ENCODE measurements at places on chromosomes 3 and 15. TPM values are rescaled to one million over a fixed set of nuclear protein-coding genes. Genes with fewer than 3 reads are reported as not detected.

Gene SCAANT1
- total RNA-seq: not detected

Gene SLC9C1
- 0.94 TPM for total RNA-seq

Gene VPS33B
- 8.7 TPM for total RNA-seq

Gene DUOXA2
- 0.05 TPM for total RNA-seq

Gene STIMATE
- total RNA-seq: 9.2 TPM

Gene TMA7
- total RNA-seq: 660 TPM

Gene RTP1
- total RNA-seq: 0.05 TPM

Gene THRB
- total RNA-seq: 2.2 TPM

- peak overlapping the region; percentile 79 for H3K27ac ChIP-seq
- no peaks in the 10 kb centered on the region for H3K36me3 ChIP-seq
- H3K4me1 ChIP-seq: peaks cover 48% of the 10 kb centered on the region
- peak overlapping the region; percentile 8 for H3K4me3 ChIP-seq
These were observed 101.2 kb upstream of the ETV5 start for GRCh38 chr3:186209810-186210752.

DNA sequence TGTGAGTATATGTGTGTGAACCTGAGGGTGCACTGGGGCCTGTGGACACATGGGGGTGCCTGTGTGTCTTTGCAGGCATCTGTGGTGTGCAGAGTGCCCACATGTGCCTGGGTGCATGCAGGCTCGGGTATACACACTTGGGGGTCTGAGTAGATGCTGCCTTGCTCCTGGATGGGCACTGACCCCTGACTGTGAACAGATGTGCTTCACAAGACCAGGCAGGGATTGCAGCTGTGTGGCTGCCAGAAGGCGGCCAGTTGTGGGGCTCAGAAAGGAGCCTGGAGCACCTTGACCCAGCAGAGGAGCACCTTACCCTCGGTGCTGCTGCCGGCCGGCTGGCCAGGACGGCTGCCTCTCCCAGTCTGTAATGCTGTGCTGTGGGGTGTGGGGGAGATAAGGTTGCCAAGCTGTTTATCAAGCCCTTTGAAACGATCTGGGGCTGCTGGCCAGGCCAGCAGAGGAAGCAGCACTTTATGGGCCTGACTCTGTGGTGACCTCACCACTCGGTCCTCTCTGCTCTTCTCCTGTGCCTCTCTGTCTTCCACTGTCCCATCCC, 55.5 kb upstream of the MRPS22 start:
- H3K4me3 ChIP-seq: no peak overlapping the region
- no peaks in the 10 kb centered on the region for H3K36me3 ChIP-seq
- H3K27me3 ChIP-seq: no peaks in the 10 kb centered on the region
- no peak for DNase-seq

- H3K27ac ChIP-seq: no peak overlapping the region
- DNase-seq: no peak
- H3K4me1 ChIP-seq: no peaks in the 10 kb centered on the region
- no peaks in the 10 kb centered on the region for H3K36me3 ChIP-seq
These were observed 8.6 kb downstream of the AQP9 start for GRCh38 chr15:58146749-58147148.

DNA sequence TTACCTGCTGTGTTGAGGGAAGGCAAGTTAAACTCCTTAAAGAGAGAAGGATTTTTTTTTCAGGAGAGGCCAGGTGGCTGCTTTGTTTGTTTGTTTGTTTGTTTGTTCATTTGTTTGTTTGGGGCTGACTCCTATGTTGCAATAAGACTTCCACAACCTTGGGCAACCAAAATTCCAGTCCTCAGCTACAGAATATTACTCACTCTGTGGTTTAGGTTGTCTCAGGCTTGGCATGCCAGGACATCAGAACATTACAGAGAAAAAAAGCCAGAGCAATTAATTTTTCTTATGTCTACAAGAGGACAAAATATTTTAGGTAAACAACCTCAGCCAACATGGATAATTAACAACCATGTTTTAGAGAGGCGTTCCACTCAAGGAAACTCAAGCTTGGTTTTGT, 156.7 kb upstream of the ATP11B start:
- H3K27me3 ChIP-seq: no peaks in the 10 kb centered on the region
- no peaks in the 10 kb centered on the region for H3K4me1 ChIP-seq
- H3K4me3 ChIP-seq: no peak overlapping the region
- no peak overlapping the region for H3K27ac ChIP-seq
- no peak for DNase-seq
- no peaks in the 10 kb centered on the region for H3K36me3 ChIP-seq

DNA sequence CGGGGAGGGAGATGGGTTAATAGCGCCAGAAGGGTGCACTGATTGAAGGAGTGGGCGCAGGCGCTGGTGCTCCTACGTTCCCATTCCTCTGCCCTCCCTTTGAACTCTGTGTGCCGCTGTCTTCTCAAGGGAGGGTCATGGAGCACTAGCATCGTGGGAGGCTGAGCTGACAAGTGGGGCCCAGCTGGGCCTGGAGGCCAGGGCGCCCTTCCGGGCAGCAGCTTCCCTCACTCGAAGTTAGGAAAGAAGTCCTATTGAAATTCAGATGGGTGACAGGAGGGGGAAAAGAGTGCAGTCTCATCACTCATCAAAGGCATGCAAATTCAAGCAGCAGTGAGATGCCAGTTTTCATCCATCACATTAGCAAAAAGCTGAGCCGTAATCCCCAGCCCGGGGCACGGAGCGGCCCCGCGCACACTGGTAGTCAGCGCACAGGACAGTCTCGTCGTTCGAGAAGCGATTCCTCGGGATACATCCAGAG, 128.2 kb downstream of the LRRK1 start:
- H3K4me3 ChIP-seq: no peak overlapping the region
- no peaks in the 10 kb centered on the region for H3K4me1 ChIP-seq
- no peaks in the 10 kb centered on the region for H3K27me3 ChIP-seq
- DNase-seq: no peak
- no peak overlapping the region for H3K27ac ChIP-seq

- no peak overlapping the region for H3K4me3 ChIP-seq
- H3K4me1 ChIP-seq: no peaks in the 10 kb centered on the region
- H3K27ac ChIP-seq: no peak overlapping the region
- no peak for DNase-seq
These were observed 508.0 kb upstream of the MDFIC2 start for GRCh38 chr3:70820397-70820796.

DNA sequence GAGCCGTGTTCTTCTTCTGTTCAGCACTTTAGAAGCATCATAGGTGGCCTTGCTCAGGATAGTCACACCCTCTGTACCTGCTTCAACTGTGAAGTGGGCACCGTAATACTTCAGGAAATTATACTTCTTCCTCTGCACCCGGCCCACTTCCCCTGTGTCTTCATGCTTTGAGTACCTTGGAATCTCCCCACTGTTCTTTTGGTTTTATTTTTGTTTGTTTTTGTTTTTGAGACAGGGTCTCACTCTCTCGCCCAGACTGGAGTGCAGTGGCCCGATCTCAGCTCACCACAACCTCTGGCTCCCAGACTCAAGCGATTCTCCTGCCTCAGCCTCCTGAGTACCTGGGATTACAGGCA, 1.7 kb downstream of the P2RY14 start:
- DNase-seq: no peak
- H3K4me1 ChIP-seq: peaks cover 3% of the 10 kb centered on the region
- no peaks in the 10 kb centered on the region for H3K36me3 ChIP-seq
- H3K27me3 ChIP-seq: no peaks in the 10 kb centered on the region
- no peak overlapping the region for H3K4me3 ChIP-seq

DNA sequence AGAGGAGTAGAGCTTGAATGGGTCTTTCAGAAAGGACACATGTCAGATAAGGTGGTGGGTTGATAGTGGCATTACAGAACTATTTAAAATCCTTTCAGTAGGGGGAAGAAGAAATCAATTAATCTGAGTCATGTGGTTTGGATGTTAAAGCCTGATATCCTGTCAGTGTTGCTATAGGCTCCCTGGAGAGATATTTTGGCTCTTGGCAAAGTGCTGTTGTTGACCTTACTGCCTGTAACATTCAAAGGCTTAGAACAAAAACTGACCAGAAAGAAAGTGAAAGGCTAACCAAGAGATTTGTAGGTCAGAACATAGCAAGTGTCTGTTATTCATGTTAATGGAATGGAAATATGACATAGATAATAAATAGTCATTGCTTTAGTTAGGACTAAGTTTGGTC, 552.9 kb downstream of the DIPK2A start:
- H3K4me3 ChIP-seq: no peak overlapping the region
- no peak overlapping the region for H3K27ac ChIP-seq
- H3K4me1 ChIP-seq: no peaks in the 10 kb centered on the region
- no peak for DNase-seq
- H3K36me3 ChIP-seq: no peaks in the 10 kb centered on the region
- no peaks in the 10 kb centered on the region for H3K27me3 ChIP-seq

DNA sequence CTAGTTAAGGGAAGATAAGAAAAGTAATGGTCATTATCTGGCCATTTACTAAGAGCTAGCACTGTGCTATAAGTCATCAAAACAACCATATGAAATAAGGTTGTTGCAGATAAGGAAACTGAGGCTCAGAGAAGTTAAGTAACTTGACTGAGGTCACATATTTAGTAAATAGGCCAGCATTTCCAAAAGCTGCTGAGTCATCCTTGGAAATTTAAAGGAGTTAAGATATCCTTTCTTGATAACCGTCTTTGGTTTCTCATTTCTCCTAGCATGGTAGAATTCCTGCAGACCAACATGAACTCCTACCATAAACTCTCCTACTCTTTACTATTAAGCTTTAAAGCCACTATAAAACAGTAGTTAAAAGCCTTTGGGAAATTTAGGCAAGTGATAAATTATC, 85.0 kb upstream of the PDZRN3 start:
- H3K27ac ChIP-seq: no peak overlapping the region
- H3K27me3 ChIP-seq: no peaks in the 10 kb centered on the region
- no peaks in the 10 kb centered on the region for H3K36me3 ChIP-seq
- DNase-seq: no peak
- no peaks in the 10 kb centered on the region for H3K4me1 ChIP-seq
- H3K4me3 ChIP-seq: no peak overlapping the region

- H3K27ac ChIP-seq: peak overlapping the region; percentile 97
- no peaks in the 10 kb centered on the region for H3K27me3 ChIP-seq
- DNase-seq: peak; percentile 78
- H3K36me3 ChIP-seq: peaks cover 39% of the 10 kb centered on the region
- H3K4me3 ChIP-seq: peak overlapping the region; percentile 74
These were observed 1.1 kb upstream of the SETD5 start for GRCh38 chr3:9396301-9396631.

GRCh38 chr3:21745966-21746365, 5.0 kb downstream of the ZNF385D start:
- H3K4me1 ChIP-seq: no peaks in the 10 kb centered on the region
- no peaks in the 10 kb centered on the region for H3K36me3 ChIP-seq
- DNase-seq: no peak
- no peak overlapping the region for H3K4me3 ChIP-seq
- H3K27me3 ChIP-seq: peaks cover 4% of the 10 kb centered on the region

DNA sequence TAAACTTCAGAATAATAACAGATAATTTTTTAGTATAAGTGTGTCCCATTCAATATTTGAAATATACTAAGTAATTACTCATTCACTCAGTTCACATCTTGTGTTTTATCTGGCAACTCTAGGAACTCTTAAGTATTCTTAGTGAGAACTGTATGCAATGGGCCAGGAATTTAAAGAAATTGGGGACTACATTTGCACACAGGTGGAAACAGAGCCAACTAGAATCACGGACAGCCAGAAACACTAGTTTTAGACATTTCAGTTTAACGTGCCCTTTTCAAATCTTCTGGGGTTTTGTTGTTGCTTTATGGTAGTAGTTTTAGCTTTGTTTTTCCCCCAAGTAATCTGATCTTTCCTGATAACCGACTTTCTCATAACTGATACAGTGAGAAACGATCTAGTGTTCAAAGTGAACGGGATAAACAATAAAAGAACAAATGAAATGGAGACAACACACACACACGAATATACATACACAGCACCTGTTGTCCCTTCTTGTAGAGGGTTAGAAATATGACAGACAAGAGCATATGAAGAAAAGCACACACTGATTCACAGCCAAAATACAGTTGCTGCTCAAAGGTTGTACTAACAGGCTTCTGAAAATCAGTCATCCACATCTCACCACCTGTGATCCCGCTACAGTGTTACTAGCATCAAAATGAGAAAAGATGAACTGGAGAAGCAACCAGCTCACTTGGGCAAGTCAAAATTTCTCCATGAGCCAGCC, 167.0 kb downstream of the FMN1 start:
- H3K36me3 ChIP-seq: no peaks in the 10 kb centered on the region
- DNase-seq: peak; percentile 49
- H3K27ac ChIP-seq: peak overlapping the region; percentile 94
- peaks cover 23% of the 10 kb centered on the region for H3K4me1 ChIP-seq
- H3K27me3 ChIP-seq: no peaks in the 10 kb centered on the region

GRCh38 chr15:57732526-57733331, 26.2 kb downstream of the POLR2M start:
- no peak overlapping the region for H3K27ac ChIP-seq
- H3K4me3 ChIP-seq: no peak overlapping the region
- no peaks in the 10 kb centered on the region for H3K27me3 ChIP-seq
- peaks cover 3% of the 10 kb centered on the region for H3K4me1 ChIP-seq
- no peak for DNase-seq
- H3K36me3 ChIP-seq: no peaks in the 10 kb centered on the region

DNA sequence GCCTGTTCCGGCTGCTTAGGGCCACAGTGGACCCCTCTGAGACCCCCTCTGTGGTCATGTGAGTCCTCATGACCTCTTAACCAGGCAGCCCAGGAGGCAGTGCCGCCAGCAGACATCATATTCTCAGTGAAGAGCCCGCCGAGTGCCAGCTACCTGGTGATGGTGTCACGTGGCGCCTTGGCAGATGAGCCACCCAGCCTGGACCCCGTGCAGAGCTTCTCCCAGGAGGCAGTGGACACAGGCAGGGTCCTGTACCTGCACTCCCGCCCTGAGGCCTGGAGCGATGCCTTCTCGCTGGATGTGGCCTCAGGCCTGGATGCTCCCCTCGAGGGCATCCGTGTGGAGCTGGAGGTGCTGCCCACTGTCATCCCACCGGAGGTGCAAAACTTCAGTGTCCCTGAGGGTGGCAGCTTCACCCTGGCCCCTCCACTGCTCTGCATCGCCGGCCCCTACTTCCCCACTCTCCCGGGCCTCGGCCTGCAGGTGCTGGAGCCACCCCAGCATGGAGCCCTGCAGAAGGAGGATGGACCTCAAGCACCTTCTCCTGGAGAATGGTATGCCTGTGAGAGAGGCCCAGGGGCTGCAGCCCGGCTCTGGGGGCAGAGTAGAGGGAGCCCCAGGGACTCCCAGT, 176.1 kb downstream of the TBC1D2B start:
- no peak for DNase-seq
- H3K27ac ChIP-seq: no peak overlapping the region
- H3K27me3 ChIP-seq: no peaks in the 10 kb centered on the region
- H3K4me3 ChIP-seq: no peak overlapping the region
- H3K36me3 ChIP-seq: no peaks in the 10 kb centered on the region

DNA sequence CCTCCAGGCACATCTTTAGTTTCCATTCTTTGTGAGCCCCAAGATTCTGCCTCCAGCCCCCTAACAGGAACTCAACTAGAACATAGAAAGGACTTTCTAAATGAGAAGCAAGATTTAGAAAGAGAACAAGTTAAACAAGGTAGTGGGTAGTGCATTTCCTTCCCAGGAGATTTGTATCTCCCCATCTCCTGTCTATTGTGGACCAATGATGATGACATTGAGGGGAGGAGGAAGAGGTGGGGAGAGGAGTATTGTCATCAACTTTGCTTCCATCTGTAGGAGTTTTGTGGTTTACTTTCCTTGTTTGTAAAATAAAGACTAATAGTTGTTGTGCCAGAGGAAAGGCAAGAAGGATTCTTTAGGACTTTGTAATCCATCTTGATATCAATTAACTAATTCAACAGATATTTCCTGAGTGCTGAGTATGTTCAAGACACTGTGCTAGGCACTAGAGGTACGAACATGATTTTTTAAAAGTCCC, 235.3 kb upstream of the ROPN1 start:
- H3K36me3 ChIP-seq: no peaks in the 10 kb centered on the region
- H3K4me3 ChIP-seq: no peak overlapping the region
- no peak overlapping the region for H3K27ac ChIP-seq
- H3K4me1 ChIP-seq: no peaks in the 10 kb centered on the region

All from thymus (tissue), 14 donors.